ENCODE measurements at places on chromosomes 11 and 22.

DNA sequence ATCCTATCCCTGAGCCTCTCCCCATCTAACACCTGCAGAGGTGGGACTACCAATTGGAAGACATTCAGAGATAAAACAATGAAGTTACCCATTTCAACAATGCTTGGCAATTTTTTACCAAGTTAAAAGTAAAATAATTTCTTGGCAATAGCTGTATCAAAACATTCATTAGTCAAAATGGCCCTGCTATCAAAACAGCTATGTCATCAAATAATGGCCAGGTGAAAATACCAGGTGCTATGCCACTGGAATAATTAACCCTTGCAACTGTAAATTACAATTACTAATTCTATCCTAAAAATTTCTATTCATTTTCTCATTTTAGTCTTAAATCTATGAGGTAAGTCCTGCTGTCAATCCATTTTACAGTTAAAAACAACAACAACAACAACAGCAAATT, 43.3 kb downstream of the NOX4 start:
- no peak for DNase-seq

- no peak for DNase-seq
Observed at GRCh38 chr11:47099918-47100315, 76.8 kb downstream of the ARFGAP2 start.

- DNase-seq: no peak
Observed at GRCh38 chr22:23047265-23047664, 23.1 kb upstream of the GNAZ start.

GRCh38 chr11:2529636-2530035, 84.8 kb downstream of the KCNQ1 start:
- peak; percentile 20 for DNase-seq

GRCh38 chr11:130677486-130678153, 229.2 kb downstream of the ADAMTS15 start:
- no peak for DNase-seq

- DNase-seq: no peak
Observed at GRCh38 chr11:128133501-128133900, 453.9 kb downstream of the ETS1 start.

DNA sequence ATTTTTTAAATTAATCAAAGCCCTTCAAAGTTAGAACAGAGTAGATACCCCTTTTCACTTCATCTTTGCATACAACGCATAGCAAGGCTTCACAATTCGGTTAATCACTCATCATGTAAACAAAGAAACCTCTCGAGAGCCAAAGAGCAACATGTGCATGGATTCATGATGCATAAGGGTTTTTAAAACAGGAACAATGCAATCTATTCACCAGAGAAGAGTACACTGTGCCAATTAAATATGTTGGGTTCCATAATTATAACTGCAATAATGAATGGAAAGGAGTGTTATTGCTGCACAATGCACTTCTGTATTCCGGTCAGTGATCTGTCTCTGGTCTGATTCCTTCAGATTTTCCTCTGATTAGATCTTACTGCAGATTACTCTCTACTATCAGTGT, 45.3 kb downstream of the CADM1 start:
- DNase-seq: no peak

DNA sequence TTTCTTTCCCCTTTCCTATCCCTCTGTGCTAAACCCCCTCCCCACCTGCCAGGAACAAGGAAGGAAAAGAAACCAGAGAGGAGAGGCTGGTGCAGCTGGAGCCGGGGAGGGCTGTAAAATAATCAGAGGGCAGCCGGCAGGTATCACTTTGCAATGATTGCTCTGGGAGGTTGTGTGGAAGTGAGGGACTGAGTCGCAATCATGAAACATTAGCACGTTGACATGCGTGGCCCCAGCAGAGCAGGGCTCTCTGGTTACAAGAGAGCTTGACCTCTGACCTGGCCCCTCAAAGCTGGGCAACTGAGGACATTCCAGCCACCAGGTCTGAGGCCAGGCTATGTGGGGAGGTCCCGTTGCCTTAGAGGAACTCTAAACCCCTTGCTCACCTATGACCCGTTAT, 170.8 kb upstream of the BDNF start:
- DNase-seq: no peak

- no peak for DNase-seq
Observed at GRCh38 chr11:130787092-130787616, 129.1 kb downstream of the SNX19 start.

GRCh38 chr22:27581688-27582087, 219.9 kb downstream of the MN1 start:
- no peak for DNase-seq

DNA sequence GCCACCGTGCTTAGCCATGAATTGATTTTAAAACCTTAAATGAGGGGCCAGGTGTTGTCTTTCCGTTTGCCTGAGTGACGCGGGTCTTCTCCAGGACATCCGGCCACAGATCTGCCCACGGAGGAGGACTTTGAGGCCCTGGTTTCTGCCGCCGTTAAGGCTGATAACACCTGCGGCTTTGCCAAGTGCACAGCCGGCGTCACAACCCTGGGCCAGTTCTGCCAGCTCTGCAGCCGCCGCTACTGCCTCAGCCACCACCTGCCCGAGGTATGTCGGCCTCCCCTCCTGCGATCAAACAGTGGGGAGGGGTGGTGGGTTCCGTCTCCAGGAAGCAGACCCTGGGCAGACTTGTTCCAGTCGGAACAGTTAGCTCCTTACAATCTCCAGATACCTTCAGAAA, 34.4 kb downstream of the IGHMBP2 start:
- DNase-seq: peak; percentile 45

GRCh38 chr11:65262381-65262680, 569 bp downstream of the POLA2 start:
- DNase-seq: no peak

DNA sequence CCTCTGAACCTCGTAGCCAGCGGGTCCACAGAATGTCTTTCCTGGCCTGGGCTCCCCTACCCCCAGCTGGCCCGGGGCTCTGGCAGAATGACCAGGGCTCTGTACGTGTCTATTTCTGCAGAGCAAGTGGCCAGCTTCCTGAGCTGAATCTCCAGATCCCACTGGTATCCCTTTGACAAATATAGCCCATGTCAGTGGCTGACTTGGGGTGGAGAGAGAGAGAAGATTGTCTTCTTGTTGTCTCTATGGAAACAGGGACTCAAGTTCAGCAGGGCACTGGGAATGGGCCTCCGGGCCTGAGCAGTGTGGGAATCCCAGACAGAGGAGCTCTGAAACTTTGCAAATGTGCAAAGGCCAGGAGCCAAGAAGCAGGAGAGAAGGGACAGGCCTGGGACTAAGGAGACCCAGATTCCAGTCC, 33.9 kb downstream of the ANO1 start:
- DNase-seq: no peak

GRCh38 chr11:57834852-57835251, 73.2 kb downstream of the CTNND1 start:
- DNase-seq: no peak

GRCh38 chr11:20161230-20161918, 1.1 kb upstream of the DBX1 start:
- no peak for DNase-seq

- no peak for DNase-seq
Observed at GRCh38 chr11:18677560-18677959, 21.0 kb upstream of the TMEM86A start.

DNA sequence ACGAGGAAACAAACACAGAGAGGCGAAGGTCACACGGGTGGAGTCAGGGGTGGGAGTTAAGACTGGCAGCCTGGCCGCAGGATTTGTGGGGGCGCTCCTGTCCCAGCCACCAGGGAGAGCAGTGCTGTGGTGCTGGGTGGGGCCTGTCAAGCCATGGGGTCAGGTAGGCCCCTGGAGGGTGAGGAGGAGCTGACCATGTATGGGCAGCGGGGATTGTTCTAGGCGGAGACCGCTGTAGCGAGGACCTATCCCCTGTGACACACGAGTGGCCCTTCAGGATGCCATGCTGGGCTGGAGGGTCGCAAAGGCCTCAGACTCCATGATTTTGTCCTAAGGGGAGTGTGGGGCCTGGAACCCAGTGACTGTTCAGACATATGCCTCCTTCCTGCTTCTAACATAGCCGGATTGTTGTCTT, 1.6 kb upstream of the RPS19BP1 start:
- no peak for DNase-seq

DNA sequence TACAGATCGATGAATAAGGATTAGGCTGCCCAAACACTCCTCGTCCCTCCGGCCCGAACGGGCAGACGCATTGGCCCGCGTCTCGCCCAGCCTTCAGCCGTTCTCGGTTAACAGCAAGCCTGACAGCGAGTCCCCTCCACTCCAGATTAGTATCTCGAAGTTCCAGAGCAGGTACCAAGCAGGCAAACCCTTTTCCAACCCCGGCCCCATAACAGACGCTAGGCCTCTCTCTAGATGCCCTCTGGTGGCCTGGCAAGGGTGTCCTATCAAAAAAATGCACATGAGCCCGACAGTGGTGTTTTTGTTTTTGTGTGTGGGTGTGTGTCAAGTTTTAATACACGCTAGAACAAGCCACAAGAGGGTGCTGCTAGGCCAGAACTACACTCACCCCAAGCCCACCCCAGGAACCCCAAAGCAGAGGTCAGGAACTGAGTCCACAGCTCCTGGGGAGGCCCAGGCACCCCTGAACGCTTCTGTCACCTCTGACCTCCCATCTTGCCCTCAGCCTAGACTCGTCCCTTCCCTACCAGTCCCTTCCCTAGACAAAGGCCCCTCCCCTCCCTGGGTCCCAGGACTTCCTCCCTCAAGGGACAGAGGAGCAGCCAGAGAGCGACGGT, 658 bp upstream of the ARFGAP2 start:
- peak; percentile 79 for DNase-seq

- no peak for DNase-seq
Observed at GRCh38 chr11:33529461-33529860, 171.2 kb downstream of the C11orf91 start.

DNA sequence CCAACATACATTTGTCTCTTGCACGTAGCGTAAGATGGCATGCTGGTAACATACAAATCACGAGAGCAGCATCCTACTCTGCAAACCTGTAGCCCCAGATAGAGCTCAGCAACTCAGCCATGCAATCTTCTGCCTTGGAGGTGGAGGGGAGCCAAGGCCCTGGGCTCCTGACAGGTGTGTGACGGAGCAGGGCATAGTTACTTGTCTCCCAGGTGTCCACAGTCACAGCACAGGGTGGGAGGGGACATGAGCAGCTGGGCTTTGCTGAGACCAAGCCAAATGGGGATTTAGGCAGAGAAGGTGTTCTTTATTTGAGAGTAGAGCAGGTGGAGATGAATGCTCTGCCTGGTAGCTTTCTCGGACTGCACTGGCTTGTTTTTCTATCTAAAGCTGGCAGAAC, 111.7 kb downstream of the TEAD1 start:
- DNase-seq: no peak

GRCh38 chr11:36119300-36119699, 169.9 kb downstream of the COMMD9 start:
- DNase-seq: no peak

DNA sequence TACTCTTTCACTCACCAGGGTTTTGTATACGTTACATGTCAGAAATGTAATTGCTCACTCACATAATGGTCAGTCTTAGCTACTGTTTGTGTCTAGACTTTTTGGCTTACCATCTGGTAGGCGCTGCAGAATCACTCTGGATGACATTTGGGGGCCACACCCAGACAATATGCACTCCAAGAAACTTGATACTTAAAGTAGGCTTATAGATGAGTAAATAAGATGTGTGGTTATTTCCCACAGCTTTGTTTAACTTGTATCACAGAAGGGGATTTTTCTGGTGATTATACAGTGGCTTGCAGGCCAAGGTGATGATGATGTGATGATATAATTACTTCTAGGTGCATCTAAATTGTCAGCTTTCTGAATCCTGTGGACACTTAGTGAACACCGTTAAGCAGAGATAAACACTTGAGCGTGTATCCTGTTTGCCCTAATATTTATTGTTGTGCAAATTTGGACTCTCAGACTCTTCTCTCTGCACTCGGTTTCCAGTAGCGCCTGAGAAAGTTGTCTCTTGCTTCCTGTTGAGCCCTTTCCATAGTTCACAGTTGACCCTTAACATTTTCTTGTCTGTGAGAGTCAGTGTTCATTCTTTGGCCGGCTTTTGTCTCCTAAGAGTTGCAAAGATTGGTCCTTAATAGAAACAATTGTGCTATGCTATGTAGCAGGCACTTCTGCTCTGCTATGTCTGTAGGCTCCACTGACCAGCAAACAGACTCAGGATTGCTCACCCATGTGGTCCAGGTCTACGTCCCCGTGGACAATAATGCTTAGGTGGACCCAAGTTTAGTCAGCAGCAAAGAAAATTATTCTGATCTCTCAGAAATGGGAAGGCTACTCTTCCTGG, 89.3 kb downstream of the PRR5L start:
- no peak for DNase-seq

DNA sequence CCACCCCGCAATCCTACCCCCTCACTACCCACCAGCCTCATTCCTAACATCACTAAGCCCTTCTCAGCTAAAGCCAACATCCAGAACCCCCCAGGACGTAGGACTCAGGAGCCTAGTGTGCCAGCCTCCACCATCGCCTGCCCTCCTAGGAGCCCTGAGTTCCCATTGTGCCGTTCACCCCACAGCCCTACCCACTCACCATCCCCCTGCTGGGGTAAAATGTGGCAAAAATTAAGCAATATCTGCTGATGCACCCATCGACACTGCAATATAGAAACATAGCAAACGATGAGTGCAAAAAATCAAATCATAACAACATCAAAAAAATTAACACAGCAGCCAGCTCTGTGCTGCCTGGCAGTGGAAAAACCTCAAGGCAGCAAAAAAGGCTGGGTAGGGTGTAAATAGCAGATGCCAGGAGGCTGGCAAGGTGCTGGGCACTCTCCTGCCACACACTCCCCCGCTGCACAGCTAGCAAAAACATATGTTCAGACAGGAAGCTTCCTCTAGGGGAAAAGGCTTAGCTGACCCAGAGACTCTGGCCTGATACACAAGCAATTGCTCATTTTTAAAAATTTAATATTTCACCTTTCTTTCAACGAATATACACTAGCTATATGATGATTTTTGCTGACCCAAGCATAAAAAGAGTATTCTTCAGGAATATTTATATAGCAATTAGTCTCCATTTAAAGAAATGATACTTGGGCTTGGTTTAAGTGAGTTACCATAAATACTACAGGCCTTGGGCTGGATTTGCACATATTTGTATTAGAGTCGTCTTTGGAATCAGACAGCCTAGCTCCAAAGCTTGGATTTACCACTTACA, 33.8 kb downstream of the PRDM10 start:
- no peak for DNase-seq

- no peak for DNase-seq
Observed at GRCh38 chr11:30451167-30451566, 128.3 kb downstream of the ARL14EP start.

DNA sequence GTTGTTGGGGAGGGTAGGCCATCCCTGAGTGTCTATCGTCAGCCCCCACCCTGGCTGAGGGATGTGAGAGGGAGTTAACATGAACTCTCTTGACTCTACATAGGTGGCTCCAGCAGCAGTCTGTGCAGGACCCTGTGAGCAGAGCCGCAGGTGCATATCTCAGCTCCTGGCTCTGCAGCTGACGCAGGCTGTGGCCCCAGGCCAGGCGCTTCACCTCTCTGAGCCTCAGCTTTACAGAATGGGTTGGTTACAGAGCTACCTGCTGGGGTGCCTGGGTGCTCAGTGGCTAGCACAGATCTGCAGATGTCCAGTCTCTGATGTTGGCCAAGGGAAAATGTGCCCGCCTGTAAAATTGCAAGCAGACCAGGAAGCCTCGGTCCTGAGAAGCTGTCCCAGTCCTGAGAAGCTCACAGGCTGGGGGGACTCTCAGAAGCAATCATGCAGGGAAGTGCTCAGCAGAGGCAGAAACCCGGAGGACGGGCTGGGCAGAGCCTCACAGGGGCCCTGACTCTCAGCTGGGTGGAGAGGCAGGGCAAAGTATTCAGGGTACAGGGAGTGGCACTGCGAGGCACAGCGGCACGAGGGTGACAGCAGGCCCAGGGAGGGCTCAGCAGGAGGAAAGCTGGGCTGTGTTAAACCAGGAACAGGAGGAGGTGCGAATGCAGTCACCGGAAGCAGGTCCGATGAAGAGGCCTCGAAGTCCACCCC, 15.9 kb upstream of the LRP5 start:
- no peak for DNase-seq
